Hindlimb muscle (tissue), 1 donor: ENCODE measurements at places on chromosomes 16 and 17. TPM values are rescaled to one million over a fixed set of nuclear protein-coding genes. Genes with fewer than 3 reads are reported as not detected.

Gene KRTAP2-3
- polyA plus RNA-seq: not detected

Gene VASN
- 12.6 TPM for polyA plus RNA-seq

Gene CALB2
- polyA plus RNA-seq: 0.46 TPM

Gene FOXL1
- 0.26 TPM for polyA plus RNA-seq

Gene GPR139
- not detected for polyA plus RNA-seq

Gene TNFRSF13B
- 0.25 TPM for polyA plus RNA-seq

Gene EXOC3L1
- polyA plus RNA-seq: 15.3 TPM

Gene OTOP3
- not detected for polyA plus RNA-seq

Gene CXCL16
- 7.8 TPM for polyA plus RNA-seq
